ENCODE measurements at places on chromosomes 4 and X. TPM values are rescaled to one million over a fixed set of nuclear protein-coding genes. Genes with fewer than 3 reads are reported as not detected.

NDUFC1 gene
- total RNA-seq, result 55.8 TPM

SSX4 gene
- not detected for total RNA-seq

CT83 gene
- total RNA-seq, result not detected

GPC4 gene
- 62.7 TPM for total RNA-seq

GAGE2A gene
- not detected for total RNA-seq

OTC gene
- total RNA-seq, result 0.94 TPM

PAGE1 gene
- not detected for total RNA-seq

All from gastroesophageal sphincter (tissue), 4 donors.